ENCODE measurements at places on chromosomes 5 and 9.

- peak; percentile 88 for DNase-seq
Measured at GRCh38 chr9:4937446-4937845, 47.6 kb upstream of the JAK2 start.

GRCh38 chr5:57508211-57508610 is 25.6 kb upstream of the ACTBL2 start:
- no peak for DNase-seq

DNA sequence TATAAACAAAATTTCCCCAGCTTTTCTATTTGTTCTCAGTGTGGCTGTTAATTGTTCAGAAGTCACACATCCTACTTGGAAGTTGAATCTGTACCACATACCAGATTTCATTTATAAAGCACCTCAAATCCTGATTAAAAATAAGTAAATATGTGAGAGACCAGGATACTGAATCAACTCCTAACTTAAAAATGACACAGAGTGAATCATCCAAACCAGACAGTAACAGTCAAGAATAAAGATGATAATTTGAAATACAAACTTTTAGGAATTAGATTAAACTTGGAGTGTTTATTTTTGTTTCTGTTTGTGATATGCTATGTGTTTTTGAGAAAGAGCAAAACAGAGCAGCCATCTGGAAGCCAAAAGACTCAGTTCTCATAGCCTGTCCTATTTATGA is 633.2 kb upstream of the RORB start:
- DNase-seq: no peak

DNA sequence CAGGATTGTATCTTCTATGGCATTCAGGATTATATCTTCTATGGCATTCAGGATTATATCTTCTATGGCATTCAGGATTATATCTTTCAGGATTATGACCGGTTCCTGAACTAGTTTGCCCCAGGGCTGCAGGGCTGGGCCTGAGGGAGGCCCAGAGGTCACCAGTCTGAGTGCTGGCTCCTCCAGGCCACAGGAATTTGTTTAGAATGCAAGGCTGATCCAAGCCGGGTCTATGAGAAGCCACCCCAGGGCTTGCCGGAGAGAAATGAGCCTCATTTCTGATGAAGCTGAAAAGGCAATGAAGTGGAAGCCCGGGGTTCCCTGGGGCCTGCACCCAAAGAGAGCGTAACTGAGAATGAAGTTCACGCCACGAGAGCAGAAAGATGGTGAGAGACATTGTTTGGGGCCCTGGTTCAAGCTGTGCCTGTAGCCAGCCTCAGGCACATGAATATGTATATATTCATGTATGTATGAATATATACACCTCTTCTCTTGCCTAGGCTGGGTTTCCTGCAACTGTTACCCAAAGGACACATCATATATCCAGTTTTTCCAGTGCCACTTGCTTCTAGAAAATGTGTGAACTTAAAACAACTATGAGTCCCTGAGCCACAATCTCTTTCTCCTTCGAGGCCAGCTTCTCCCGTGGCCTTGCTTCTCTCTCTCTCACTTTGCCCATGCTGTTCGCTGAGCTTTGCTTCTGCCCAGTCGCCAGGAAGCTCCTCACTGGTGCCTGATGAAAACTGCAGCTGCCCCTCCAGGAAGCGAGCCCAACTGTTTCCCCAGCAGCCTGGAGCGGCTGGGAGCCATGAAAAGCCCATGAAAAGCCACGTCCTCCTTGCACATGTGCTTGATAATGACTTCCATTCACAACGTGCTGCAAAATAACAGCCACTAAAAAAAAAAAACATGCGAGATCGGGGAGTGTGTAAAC is 62.3 kb downstream of the GTF3C4 start:
- DNase-seq: no peak

DNA sequence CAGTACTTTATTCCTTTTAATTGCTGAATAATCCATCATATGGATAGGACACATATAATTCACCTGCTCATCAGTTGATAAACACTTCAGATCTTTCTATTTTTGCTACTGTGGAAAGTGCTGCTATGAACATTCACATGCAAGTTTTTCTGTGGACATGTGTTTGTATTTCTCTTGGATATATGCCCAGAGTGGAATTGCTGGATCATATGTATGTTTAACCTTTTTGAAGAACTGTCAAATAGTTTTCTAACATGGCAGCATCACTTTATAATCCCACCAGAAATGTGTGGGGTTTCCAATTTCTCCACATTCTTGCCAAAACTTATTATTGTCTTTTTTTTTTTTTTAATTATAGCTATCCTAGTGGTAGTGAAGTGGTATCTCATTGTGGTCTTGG is 15.1 kb downstream of the CARTPT start:
- no peak for DNase-seq

Measured in inflammatory macrophage treated with lipopolysaccharide for 4 hours (primary cell).